Mesothelial cell of epicardium (in vitro differentiated cells): ENCODE measurements at places on chromosomes 5 and 9.

DNA sequence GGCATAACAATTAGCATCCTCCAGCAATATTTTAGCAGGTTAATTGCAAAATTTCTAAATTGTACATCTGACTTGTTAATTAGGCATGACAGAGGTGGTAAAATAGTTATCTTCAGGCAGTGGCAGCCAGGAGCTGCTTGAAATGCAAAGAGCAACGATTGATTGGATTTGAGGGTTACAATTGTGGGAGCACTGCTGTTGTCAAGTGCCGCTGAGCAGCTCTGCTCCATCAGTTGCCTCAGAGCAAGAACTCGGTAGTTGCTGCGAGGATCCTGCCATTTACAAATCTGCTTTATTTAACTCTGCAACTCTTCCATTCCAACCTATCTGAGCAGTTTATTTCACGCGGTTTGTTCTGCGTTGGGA lies 12.6 kb downstream of the PBX3 start:
- no peak for DNase-seq

- DNase-seq: no peak
These were observed 7.6 kb upstream of the PSMD5 start for GRCh38 chr9:120850315-120850714.

- DNase-seq: no peak
These were observed 113.8 kb upstream of the ANKRD55 start for GRCh38 chr5:56346741-56347535.

DNA sequence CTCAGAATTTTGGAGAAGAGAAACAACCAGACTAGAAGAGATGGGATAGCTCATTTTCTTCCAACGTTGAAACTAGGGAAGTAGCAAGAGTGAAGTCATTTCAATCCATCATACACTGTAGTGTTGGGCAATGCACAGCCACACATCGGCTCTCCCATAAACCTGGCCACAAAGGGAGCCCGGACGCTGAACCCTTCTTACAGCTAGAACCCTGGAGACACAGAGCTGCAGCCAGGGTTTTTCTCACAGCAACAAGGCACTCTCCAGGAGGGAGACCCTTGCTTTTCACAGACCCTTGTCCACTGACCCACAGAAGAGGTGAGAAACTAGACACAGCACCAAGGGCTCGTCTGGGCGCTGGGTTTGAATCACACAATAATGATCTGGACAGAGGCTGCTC lies 101.4 kb upstream of the FSTL4 start:
- no peak for DNase-seq
